ENCODE measurements at places on chromosomes 11 and 22.

GRCh38 chr11:108994887-108995286 lies 330.0 kb downstream of the DDX10 start:
- no peak for DNase-seq

DNA sequence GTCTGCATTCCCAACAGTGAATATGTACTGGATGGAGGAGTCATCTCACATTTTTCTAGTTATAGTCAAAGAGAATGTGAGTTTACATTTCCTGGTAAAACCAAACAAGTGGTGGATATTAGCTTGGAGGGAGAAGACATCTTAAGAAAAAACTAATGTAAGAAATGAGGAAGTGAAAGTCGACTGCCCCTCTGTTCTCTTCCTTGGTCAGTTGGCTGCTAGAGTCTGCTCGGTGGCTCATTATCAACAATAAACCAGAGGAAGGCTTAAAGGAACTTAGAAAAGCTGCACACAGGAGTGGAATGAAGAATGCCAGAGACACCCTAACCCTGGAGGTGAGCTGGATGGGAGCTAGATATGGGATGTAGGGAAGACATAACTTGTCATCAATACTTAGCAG lies 5.8 kb downstream of the SLC22A9 start:
- no peak for DNase-seq

- DNase-seq = no peak
Observed at GRCh38 chr11:75158696-75159150, 7.8 kb downstream of the SLCO2B1 start.

- no peak for DNase-seq
Observed at GRCh38 chr22:38782402-38783094, 11.4 kb downstream of the DNAL4 start.

DNA sequence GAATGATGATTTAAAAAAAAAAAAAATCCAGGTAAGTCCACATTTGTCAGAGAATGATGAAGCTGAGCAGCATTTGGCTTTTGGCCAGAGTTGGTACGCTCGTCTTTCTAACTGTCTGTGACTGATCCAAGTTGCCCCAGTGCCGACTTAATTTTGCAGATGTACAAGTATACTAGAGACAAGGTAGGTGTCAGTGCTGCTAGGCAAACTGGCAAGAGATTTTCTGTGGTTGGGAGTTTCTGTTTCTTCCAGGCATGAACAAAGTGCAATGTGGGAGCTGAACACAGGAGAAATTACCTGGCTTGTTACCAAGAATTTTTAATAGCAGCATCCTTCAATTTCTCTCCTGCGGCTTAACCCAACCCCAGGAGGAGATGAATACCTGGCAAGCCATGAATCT lies 307.7 kb downstream of the BUD13 start:
- no peak for DNase-seq

DNA sequence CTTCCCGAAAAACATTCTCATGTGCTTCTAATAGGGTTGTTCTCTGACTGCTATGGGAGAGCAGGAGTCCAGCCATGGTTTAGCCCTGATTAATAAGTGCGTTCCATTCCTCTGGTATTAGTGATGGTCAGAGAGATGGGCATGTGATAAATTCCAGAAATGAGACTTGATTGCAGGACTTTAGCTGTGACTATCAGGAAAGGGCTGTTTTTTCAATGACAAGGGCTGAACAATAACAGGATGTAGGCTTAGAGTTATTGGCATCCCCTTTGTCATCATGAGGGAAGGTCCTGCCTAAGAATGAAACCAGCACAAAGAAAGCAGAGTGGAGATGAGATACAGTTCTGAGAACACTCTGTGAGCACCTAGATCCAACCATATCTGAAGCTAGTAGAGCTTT lies 494.6 kb downstream of the MIAT start:
- no peak for DNase-seq

- DNase-seq = no peak
Observed at GRCh38 chr22:19478045-19478900, 720 bp downstream of the UFD1 start.

DNA sequence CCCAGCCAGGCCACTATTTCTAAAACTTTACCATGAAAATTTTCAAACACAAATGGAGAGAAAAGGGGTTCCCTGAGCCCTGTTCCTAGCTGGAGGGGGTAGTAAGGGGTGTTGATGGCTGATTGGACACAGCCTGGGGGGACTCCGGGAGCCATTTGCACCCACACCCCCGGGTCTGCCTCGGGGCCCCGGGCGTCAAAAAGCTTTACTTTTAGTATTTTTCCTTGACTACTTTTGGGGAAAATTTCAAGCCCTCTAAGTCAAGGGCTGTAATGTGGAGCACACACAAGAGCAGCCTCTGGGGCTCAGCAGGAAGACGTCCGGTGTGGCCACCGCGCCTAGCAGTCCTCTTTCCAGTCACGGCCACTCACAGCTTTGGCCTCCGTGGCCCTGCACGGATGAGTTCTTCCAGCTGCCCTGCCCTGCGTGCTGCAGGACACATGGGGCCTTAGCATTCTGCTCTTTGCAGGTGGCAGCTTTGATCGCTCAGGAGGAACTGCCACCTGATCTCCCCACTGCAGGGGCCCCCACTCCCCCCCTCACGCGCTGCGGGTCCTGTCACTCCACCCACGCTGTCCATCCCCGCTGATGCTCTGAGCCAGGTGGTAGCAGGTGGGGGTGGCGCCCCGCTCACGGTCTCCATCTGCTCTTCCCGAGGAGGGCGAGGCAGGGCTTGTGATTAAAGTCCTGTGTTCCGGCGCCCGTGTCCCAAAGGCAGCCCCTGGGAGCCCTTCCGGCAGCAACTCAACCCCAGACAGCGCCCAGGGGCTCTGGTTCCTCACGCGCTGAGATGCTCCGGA lies 14.4 kb downstream of the RNH1 start:
- DNase-seq = no peak

- DNase-seq = no peak
Observed at GRCh38 chr22:50471197-50471847, 3.5 kb downstream of the SBF1 start.

GRCh38 chr11:113562576-113562975 lies 87.4 kb upstream of the DRD2 start:
- no peak for DNase-seq

DNA sequence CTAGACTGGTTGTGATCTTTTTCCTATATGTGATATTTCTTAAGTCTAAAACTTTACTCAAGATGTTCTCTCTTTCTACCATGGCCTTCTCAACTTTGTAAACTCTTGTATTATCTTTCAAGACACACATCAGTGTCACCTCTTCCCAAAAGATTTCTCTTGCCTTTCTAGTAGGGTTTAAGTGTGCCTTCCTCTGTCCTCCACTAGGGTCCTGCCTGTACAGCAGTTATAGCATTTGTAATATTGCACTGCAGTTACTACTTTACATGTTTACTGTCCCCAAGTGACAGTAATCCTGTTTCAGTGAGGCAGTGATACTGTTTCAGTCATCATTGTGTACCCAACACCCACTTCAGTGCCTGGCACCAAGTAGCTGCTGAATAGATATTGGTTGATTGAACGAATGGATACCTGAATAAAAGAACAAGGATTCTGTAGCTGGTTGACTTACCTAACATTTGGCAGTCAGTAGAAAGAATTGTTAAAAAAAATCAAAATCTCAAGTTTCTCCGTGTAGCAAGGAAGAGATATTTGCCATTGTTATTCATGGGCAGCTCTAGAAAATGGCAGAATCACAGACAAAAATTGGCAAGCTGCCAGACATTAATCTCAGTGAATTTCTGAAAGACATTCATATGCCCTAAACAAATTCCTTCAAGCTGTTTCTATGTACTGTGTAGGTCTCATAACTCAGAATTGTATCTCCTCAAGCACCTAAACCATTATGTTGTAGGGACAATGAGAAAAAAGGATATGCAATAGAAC lies 79.4 kb downstream of the RBMXL2 start:
- no peak for DNase-seq

- DNase-seq = peak; percentile 35
Observed at GRCh38 chr11:44110231-44110679, 14.8 kb downstream of the EXT2 start.

DNA sequence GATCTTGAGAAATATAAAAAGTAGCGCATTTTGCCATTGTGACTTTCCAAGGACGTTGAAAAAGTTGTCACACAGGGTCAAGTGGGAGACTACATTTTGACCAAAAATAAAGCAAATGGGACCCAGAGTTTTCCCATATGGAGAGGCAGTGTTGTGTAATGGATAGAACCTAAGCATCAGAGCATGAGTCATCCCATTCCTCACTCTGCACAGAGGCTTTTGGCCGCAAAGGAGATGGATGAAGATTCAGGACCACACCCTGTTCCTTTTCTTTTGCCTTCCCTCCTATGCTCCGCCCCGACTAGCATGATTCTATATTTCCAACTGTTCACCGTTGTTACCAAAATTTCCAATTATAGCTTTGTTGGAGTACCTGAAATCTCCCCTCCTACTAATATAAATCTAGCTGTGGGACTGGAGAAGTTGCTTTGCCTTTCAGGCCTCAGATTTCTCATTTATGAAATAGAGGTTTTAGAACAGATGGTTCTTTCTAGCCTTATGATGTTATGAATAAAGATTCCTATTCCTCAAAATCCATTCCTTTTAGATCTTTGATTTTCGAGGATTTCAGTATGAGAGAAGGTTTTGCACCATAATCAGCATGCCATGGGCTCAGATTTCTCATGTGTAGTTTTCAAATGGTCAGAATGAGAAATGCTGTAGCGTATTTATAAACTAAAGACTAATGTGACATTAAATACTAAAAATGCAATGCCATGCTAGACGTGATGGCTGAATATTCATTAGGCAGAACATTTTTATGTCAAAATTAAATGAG lies 921.9 kb upstream of the TENM4 start:
- no peak for DNase-seq

GRCh38 chr11:3120071-3120792 lies 44.9 kb downstream of the OSBPL5 start:
- DNase-seq = peak; percentile 1

- DNase-seq = peak; percentile 93
Observed at GRCh38 chr11:65498977-65499712, at the start of gene MALAT1. MALAT1 (plus strand) TSS chr11:65499045.

DNA sequence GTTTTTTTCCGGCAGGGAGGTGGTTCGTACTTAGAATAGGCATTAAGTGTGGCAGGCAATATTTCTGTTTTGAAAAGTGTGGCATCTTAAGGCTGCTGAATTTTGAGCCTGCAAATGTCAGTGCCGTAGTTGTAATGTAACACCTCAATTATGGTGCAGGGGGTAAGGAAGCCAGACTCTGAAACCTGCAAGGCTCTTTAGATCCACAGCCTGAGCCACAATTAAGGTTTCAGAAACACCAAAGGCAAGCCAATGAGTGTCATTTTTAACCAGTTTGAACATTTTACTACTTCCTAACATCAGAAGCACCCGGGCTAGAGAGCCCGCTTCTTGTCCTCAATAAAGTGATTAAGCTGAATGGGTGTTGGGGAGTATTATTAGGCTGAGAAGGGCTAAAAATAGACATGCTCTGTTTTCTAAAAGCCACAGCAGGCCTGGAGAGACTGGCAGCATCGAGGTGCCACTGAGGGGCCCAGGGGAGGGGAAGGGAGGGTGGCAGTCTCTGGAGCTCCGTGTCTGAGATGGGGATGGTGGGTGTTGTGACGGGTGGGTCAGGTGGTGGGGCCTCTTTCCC lies 113.4 kb downstream of the ZBTB16 start:
- no peak for DNase-seq

GRCh38 chr11:42161886-42162285 lies 702.4 kb upstream of the LRRC4C start:
- DNase-seq = no peak

DNA sequence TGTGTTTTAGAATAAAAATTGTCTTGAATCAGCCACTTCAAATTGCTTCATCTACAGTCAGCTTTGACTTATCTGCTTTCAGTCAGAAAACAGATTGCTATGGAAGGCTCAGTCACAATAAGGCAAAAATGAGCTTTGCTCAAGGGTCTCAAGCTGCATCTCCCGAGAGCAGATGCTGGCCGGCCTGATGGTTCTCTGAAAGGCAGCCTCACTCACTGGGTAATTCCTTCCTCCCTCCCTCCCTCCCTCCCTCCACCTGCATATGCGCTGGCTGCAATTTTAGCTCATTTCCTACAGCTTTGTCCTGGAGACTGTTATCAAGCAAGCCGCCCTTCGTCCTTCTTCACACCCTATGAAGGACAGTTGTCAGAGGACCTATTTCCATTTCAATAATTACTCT lies 1.6 kb upstream of the IZUMO1R start:
- no peak for DNase-seq

GRCh38 chr22:23751441-23751996 lies 607 bp upstream of the ZNF70 start:
- DNase-seq = no peak

GRCh38 chr11:94721565-94722292 lies 46.4 kb upstream of the AMOTL1 start:
- no peak for DNase-seq

- no peak for DNase-seq
Observed at GRCh38 chr11:34959770-34960169, 43.4 kb downstream of the PDHX start.

DNA sequence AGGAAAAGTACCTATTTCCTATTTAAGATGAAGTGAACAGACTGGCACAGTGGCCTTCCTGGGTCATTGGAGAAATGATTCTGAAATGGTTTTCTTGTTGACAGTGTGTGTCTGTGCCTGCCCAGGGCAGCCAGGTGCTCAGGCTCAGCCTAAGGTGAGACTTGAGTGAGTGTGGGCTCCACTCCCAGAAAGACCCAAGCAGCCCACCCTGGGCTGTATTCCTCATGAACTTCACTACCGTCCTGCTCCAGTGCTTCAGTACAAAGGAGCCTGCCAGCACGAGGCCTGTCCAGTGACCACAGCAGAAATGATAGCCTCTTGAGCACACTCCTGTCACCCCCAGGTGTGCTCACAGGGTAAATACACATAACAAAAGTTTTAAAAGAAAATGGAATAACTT lies 49.5 kb downstream of the GAB4 start:
- no peak for DNase-seq

DNA sequence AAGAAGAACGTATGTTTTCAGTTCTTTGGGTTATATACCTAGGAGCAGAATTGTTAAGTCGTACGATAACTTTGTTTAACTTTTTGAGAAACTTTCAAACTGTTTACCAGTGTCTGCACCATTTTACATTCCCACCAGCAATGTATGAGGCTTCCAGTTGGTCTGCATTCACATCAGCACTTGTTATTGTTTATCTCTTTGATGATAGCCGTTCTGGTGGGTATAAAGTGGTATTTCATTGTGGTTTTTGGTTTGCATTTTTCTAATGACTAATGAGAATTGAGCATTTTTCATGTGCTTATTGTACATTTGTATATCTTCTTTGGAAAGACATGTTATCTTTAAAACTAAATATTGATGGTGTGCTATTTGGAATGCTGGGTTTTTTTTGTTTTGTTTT lies 59.8 kb downstream of the KDM2A start:
- DNase-seq = no peak

Data from stimulated activated CD4-positive, alpha-beta T cell treated with anti-CD3 and anti-CD28 coated beads, Interleukin-1b, Interleukin-23, amount 100 ng/mL, for 48 hours (primary cell).